ENCODE measurements at places on chromosomes 7 and 10. TPM values are rescaled to one million over a fixed set of nuclear protein-coding genes. Genes with fewer than 3 reads are reported as not detected.
A peak's percentile ranks its signal among the peaks of the same experiment; 100 is the strongest.

PKD1L1 gene
- 0.38 TPM for polyA plus RNA-seq

APBB1IP gene
- polyA plus RNA-seq, result 2.4 TPM

CCDC146 gene
- polyA plus RNA-seq, result 28.3 TPM

OPALIN gene
- not detected for polyA plus RNA-seq

CPA2 gene
- polyA plus RNA-seq, result 0.46 TPM

GOLGA7B gene
- polyA plus RNA-seq, result 0.17 TPM

PNLIPRP2 gene
- not detected for polyA plus RNA-seq

CCDC172 gene
- polyA plus RNA-seq, result not detected

KCNH2 gene
- polyA plus RNA-seq, result 5.3 TPM

CLDN3 gene
- 23.4 TPM for polyA plus RNA-seq

CPN1 gene
- polyA plus RNA-seq, result not detected

- DNase-seq, result no peak
Observed at GRCh38 chr7:144775749-144776148, 60.1 kb downstream of the TPK1 start.

DNA sequence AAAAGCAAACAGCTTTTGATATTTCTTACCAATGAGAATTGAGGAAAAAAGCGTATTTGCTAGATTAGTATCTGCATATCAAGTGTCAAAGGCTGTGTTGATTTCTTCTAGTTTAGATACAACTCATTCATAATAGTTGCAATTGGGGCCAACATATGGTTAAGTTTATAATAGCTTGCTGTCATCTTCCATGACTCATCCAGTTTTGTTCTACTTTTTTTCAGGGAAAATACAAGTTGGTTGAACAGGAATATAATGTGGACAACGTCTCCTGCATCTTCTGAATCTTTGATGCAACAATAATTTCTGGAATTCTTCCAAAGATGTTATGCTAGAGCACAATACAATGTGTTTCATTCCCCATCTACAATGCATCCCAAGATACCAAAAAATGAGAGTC, 182.0 kb downstream of the THSD7A start:
- no peak for DNase-seq

DNA sequence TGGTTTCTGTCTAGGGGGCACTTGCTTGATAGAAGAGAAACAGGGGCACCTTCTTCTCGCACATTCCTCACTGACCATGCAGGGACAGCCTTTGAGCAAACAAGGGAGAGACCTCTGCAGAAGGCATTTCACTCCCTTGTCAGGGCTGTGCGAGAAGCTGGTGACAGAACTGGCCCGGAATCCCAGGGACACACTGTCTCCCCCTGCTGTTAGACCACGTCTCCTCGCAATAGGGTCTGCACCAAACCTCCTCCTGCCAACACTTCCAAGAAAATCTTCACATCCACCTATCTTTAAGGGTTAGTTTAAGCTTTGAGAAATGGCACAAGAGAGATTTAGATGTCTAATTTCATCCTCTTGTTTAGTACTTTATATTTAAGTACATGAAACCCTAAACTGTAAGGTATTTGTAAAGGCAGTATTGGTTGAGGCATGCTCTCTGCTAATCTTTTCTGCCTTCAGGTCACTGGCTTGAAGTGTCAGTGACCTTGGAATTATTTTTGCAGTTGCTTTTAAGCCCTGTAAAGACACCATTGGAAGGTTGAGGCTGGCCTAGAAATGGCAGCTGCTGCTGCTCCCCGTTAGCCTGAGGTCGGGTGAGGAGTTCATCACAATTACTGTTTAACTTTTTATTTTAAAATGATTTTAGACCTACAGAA, 37.0 kb downstream of the RBM20 start:
- DNase-seq, result peak; percentile 23

GRCh38 chr10:3806603-3807002, 21.6 kb upstream of the KLF6 start:
- no peak for DNase-seq

GRCh38 chr10:130994191-130994590, 317.3 kb downstream of the TCERG1L start:
- no peak for DNase-seq

- no peak for DNase-seq
Observed at GRCh38 chr10:5582736-5583135, 58.0 kb downstream of the CALML3 start.

GRCh38 chr7:124085179-124085578, 52.3 kb upstream of the TMEM229A start:
- DNase-seq, result peak; percentile 83

GRCh38 chr7:50287129-50287528, 17.4 kb upstream of the IKZF1 start:
- DNase-seq, result no peak

DNA sequence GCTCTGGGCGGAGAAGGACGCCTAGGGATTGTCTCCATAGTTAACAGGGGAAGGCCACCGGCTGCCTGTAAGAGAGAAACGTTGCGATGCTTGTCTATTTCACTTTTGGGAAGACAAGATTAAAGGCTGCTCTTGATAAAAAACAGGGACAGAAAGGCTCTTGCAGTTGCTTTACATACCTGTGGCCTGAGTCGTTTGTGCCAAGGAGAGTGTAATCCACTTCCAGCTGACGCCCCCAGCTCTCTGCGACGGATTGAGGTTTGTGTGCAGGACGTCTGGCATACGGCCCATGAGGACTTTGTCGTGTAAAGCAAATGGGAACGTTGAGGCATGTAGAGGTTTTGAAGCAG, 1.1 kb downstream of the MAP3K8 start:
- DNase-seq, result no peak

- no peak for DNase-seq
Observed at GRCh38 chr10:5076615-5077014, 17.6 kb upstream of the AKR1C3 start.

DNA sequence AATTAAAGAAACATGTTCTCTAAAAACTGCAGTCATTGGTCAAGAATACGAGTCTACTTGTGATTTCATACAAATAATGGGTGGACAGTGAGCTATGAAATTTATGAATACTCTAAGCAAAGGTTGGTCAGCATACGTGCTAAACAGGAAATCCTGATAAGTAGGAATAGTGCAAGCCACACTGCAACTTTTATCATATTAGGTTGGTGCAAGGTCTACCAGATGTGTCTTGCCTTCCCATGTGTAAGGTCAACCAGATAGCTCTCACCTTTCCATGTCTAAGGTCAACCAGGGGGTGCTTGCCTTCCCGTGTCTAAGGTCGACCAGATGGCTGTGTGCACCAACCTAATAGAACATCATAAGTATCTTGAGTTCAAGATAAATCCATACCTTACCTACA, 2.0 kb upstream of the ITGB1 start:
- DNase-seq, result no peak

- no peak for DNase-seq
Observed at GRCh38 chr10:112347709-112348671, 25.9 kb upstream of the ACSL5 start.

DNA sequence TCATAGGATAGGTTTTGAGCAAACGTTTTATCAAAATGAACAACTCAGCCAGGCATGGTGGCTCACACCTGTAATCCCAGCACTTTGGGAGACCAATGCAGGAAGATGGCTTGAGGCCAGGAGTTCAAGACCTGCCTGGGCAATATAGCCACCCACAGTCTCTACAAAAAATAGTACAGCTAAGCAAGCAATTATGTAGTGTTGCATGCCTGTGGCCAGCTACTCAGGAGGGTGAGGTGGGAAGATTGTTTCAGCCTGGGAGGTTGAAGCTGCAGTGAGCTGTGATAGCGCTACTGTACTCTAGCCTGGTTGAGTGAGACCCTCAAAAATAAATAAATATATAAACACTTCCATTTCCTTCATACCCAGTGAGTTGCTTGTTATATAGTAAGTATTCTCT, 67.1 kb downstream of the LSMEM1 start:
- no peak for DNase-seq

GRCh38 chr7:124330731-124331407, 298.0 kb upstream of the TMEM229A start:
- DNase-seq, result no peak

DNA sequence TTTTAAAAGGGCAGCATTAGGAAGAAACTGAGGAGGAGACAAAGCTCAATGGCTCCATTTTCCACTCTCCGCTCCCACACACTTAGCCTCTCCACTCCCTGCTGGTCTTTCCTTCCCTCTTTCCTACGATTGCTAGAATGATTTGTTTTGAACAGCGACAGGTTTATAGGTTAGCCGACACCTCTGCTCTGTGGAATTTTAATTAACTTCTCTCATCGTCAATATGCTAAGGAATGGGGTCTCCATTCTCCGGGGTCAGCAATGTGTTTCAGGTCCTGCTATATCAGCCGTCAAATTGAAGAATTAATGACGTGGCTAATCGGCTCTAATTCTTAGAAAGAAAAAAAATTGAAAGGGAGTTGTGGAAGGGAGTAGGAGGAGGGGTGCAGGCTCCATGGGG, 28.9 kb downstream of the FBXW4 start:
- no peak for DNase-seq

GRCh38 chr10:61943674-61944378, 42.3 kb downstream of the ARID5B start:
- no peak for DNase-seq

GRCh38 chr7:28581351-28581750, 169.0 kb downstream of the CREB5 start:
- no peak for DNase-seq

DNA sequence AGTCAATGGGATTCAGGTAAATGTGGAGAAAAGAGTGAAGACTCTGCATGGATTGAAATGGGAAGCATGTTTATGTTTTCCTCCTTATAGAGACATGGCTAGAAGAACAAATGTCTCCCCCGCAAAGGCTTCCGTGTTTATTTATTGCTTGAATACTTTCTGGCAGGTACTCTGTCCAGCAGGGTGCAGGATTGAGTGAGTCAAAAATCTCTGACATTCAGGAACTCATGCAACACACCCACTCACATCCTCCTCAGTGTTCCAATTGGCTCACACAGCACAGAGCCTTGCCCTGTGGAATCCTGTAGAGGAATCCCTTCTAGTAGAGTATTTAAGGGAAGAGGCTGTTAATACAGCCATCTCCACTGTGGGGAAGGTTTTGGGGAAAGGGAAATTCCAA, 290.3 kb upstream of the VWC2 start:
- no peak for DNase-seq

DNA sequence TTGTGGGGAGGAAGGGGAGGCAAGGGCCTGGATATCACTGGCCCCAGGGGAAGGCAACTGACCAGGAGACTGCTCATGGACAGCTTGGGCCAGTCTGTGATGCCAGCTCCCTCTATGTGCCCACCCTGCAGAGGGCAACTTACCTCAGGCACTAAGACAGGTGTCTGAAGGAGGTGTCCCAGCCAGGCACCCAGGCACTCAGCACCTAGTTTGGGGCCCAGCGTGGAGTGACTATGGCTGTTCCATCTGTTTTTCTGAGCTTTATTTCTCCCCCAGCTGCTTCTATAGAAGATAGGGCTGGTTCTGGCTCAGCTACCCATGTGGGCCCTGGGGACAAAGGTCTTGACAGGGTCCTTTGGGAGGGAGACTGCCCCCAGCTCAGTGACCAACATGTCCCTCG, 150.6 kb upstream of the PCBD1 start:
- no peak for DNase-seq

DNA sequence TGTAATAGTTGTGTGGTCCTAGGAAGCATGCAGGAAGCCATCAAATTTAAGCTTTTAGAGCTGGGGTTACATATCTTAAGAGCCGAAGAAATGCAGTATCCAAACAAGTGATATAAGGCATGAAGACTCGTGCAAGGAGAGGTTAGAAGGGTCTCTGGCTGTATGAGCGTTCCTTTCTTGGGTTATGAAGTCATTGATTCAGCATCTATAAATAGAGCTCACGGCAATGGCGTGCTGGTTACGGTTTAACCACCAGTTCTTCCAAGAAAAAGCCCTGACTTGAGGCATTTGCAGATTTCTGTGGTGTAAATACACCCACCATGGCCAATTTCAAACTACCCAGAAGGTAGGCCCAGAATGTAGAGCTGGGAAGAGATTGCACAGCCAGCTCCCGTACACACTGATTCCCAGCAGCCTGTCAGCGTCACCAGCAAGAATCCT, 72.0 kb upstream of the KAT6B start:
- no peak for DNase-seq

DNA sequence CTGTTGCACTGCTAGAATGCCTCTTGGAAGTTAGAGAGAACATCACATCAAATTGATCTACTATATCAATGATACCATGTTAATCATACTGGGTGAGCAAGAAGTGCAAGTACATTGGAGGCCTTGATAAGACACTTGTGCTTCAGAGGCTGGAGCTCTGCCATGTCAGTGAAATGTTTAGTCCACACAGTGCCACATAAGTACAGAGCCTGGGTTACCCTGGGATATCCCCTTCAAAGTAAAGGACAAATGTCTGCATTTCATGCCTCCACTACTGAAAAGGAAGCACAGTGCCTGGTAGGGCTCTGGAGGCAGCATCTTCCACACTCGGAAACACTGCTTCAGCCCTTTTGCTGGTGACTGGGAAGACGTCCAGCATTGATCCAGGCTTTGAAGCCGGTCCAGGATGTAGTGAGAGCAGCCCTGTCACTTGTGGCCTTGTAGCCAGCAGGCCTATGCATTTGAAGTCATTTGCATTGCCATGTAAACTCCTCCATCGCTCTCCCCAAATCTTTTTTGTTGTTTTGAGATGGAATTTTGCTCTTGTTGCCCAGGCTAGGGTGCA, 15.7 kb upstream of the STN1 start:
- peak; percentile 52 for DNase-seq

GRCh38 chr10:91901784-91902677, 7.3 kb downstream of the FGFBP3 start:
- DNase-seq, result no peak

GRCh38 chr10:63703740-63704345, 182.6 kb downstream of the REEP3 start:
- DNase-seq, result peak; percentile 37

Measured in left lung (tissue), 14 donors.